Esophagus squamous epithelium (tissue), 5 donors: ENCODE measurements at places on chromosomes 6 and 20.

DNA sequence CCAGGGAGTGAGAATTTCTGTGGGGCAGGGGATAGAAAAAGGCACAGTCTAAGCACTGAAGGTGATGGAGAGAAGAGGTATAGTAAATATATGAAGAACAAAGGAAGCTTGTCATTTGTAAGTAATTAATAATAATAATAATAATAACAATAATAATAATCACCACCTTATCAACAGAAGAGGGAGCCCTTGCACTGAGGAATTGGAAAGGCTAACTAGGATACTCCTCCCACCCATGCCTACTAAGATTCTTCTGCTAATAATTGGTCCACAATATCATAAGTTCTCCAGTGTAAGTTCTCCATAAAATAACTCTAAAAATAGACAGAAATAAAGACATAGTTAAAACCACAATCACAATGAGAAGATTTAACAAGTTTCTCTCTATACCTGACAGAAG is 912 bp upstream of the OR12D3 start:
- no peak for DNase-seq

DNA sequence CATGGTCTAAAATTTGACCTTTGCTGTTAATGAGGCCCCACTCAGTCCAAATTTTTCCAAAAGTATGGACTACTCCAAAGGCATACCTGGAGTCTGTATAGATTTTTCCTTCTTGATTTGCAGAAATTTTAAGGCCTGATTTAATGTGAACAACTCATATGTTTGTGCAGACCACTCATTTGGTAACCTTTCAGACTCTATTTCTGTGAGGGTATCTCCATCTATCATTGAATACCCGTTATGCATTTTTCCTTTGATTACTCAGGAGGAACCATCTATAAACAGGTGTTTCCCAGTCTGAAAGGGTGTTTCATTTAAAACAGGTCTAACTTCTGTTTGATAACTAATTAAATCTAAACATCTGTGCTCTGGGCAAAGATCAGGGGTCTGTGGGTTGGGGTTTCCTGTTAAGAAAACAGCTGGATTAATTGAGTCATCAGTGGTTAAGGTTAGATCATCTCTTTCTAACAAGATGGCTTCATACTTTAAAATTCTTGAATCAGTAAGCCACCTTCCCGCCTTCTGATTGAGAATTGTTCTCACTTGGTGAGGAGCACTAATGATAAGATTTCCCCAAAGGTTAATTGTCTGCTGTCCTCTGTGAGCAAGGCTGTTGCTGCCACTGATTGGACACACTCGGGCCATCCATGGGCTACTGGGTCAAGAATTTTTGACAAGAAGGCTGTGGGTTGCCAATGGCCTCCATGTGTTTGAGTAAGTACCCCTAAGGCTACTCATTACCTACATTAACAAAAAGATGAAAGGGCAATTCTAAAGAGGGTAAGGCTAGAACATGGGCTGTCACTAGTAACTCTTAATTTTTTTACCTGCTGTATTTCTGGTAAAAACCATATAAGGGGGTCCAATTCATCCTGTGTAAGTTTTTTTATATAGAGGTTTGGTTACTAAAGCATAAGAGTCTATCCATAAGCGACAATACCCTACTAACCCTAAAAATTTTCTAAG is 24.1 kb downstream of the HLA-B start:
- DNase-seq: no peak

DNA sequence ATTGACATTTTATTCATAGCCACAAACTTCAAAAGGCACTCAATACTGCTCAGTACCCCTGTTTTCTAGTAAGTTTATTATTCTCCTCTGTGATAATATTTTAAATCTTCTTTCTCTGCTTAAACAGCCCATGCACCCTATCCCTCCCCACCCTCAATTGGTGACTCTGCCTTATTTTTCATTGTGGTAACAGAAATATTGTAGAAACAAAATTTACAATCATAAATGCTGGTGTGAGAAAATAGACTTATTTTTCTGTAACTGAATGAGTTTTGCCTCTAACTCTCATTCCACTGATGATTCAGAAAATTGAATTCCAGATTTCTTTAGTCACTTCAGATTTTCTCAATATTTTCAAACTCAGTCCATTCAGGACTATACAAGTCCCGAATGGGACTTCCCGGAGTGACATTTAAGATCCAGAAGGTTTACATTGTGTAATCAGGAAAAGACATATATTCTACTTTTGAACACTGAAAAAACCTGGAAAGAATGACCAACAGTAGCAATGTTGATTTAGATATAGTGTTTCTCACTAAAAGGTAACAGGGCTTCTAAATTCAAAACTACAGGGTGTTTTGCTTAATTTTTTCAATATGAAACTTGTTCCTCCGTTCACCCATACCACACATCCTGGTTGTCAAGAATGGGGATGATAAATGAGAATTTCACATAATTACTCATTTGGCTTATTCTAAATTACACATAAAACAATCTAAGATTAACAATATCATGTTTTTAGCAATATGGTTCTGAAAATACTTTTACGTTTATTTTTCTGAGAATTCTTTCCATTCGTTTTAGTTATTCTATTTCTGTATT is 34.8 kb upstream of the UST start:
- DNase-seq: no peak

GRCh38 chr6:37492236-37492972 is 7.3 kb downstream of the CCDC167 start:
- DNase-seq: no peak

DNA sequence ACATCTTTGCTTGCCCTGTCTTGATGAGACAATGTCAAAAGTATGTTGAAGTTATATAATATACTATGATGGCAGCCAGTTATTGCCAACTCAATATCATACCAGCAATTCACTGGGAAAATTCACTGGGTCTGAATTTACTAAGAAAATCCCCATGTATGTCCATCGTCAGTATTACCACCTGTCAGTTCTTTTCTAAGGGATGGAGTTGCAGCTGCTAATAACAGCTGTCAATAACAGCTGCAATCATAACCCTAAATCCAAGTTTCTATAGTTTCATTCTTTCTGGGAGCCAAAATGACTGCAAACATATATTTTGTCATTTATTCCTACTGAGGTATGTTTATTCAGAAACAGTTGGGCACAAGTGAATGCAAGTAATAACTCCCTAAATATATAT is 132.6 kb upstream of the RIN2 start:
- DNase-seq: no peak

DNA sequence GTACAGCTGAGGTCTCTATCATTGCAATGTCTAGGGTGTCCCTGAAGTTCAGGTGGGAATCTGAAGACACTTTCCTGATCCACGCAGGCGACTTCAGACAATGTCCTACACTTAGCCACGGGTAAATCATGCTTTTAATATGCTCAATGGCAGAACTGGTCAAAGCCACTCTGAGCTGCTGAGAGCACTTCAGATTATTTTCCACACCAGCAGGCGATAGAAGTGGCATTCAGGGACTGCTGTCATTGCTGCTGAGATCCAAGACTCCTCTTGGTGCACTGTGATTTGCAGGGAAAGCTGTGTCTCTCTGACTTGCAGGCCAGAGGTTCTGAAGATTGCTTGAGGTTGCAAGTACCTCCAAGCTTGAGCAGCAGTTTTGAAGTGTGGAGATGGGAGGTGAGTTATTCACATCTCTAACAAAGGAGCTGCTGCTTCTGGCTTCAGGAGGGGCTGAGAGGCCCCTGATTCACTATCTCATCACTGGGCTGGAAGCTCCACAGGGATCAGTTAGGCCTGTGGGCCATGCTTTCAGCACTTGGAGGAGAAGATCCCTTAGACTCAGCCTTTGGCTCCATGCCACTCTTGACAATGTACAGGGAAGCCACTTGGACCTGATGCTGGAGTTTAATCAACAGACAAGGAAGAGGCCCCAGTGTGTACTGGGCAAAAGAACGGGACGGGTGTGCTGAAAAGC is 2.9 kb upstream of the SSTR4 start:
- DNase-seq: no peak

GRCh38 chr6:2746557-2747061 is 4.1 kb downstream of the MYLK4 start:
- no peak for DNase-seq

GRCh38 chr6:53484476-53485280 is 60.2 kb downstream of the GCLC start:
- DNase-seq: peak; percentile 7

DNA sequence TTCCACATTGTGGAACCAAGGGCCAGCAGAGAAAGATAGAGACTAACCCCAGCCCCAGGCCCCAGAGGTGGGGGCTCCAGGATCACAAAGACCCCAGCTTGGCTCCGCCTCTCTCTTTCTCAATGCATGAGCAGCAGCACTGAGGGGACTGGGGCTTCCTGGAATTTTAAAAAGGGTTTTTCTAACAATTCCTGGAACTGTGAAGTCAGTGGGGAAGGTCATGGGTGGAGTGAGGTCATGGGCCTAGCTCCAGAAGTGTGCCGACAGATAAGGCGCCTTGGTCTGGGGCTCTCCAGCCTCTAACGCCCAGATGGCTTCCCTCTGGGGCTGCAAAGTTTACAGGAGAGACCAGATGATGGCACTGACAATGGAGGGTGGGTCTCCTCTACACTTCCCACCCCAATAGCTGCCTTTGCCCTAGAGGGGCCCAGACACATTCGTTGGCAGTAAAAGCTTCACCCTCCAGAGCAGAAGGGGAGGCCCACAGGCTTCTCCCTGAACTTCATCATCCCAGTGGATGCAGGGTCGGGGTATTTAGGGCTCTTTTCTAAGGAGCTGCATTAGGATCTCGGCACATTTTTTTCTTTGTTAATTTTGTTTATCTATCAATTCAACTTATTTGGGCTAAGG is 46.9 kb upstream of the CD93 start:
- no peak for DNase-seq

DNA sequence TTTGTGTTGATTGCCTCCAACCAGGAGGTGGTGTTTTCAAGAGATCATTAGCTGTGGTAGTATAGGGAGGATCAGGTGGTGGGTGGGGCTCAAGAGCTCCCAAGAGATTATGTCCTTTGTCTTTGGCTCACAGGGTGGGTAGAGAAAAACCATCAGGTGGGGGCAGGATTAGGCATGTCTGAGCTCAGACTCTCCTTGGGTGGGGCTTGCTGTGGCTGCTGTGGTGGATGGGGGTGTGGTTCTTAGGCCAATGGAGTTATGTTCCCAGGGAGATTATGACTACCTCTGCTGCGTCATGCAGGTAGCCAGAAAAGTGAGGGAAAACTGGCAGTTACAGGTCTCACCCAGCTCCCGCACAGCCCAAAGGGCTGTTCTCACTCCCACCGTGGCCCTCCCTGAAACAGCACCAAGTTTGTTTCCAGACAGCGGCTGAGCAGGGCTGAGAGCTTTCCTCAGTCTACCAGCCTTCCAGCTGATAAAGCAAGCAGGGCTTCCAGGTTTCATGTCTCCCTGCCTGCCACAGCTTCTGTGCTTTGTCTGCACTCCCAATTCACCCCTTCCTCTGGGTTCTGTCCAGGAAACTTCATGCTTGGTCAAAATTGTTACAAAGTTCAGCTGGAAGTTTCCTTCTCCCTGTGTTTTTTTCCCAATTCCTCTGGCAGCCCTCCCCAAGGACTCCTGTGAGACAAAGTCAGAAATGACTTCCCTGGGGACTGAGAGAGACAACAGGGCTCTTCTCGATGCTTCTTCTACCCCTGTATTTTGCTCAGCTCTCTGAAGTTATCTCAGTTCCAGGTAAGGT is 481.1 kb upstream of the MAN1A1 start:
- no peak for DNase-seq

GRCh38 chr6:13561624-13562267 is 12.7 kb upstream of the SIRT5 start:
- no peak for DNase-seq

DNA sequence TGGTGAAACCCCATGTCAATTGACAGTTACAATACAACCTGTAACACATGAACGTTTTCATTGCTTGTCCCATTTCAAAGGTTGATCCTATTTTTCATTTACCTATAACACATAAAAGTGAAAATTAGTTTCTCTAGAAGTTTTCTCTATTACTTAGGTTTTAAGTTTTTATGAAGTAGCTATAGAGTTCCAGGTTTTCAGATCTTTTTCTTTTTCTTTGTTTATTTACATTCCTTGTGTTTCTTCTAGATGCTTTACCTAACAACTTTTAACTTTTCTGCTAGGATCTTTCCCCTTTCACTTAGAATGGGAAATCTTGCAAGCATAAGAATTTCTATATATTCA is 232.6 kb downstream of the PLCB1 start:
- no peak for DNase-seq

DNA sequence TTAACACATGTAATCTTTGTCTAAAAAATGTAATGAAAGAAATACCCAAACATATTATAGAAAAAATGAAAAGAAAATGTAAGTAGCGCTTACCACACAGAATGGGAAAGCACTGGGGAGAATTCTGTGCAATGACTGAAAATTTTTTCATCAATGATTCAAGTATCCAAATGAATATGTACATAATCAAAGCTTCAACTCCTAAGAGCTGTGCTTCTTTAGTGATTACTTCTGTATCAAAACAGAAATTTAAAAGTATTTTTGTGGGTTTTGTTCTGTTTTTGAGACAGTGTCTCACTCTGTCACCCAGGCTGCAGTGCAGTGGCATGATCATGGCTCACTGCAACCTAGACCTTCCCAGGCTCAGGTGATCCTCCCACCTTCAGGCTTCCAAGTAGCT is 13.7 kb downstream of the LMBRD1 start:
- DNase-seq: no peak

- no peak for DNase-seq
These were observed 24.2 kb downstream of the MDGA1 start for GRCh38 chr6:37673436-37673835.

DNA sequence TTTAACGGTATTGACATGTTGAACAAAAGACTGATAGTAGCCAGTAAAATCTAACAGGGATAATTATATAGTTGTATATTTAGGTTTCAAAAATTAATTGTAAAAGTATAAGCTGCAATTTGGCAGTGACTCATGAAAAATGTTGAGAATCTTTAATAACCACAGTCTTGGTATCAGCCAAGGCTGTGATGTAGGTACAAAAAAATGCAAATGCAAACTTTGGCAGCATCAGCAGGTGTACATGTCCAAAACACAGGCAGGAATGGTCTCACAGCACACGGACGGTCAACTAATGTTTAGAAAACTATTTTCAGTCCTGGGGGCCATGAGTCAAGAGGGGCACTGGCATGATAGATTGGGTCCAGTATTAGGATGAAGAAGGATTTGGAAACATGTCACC is 58.5 kb upstream of the BEND3 start:
- no peak for DNase-seq

DNA sequence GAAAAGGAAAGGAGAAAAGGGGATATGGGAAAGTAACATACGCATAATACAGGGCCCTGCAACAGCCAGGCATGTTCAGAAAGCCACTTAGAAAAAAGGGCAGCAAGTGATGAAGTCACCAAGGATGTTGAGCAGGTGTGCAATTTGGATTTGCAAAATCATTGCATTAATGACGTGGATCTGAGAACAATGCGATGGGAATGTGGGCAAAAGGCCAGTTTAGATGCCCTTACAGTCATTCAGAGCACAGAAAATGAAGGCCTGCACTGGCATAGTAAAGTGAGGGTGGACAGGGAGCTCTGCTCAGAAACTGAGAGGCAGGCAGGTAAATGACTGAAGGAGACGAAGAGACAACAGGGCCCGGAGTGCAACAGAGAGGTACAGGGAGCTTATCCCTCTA is 123.7 kb upstream of the NHSL1 start:
- DNase-seq: no peak
